ENCODE measurements at places on chromosomes 16 and 17.

DNA sequence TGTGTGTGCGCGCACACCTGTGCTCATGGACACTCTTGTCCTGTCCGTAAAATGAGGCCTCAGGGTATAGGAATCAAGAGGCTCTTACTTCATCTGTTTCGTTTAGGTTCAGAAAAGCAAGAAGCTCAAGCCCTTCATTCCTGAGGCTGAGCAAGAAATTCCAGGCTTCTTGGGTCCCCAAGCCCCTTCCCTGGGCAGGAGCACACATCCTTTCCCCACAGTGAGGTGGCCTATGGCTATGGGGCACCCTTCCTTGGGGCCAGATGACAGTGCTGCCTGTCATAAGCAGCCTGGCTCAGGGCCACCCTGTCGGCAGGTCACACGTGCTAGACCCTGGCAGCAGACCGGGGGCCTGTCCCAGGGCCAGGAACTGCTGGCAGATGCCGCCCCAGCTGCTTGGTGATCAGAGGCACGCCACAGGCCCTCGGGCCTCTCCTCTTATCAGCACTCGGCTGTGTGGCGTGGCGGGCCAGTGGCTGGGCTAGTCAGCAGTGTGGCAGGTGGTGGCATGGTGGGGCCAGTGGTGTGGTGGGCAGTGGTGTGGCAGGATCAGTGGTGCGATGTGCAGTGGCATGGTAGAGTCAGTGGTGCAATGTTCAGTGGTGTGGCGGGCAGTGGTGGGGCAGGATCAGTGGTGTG is 50.2 kb downstream of the NKD1 start:
- DNase-seq, result peak; percentile 82

- no peak for DNase-seq
Measured at GRCh38 chr17:1478418-1478817, 14.1 kb downstream of the MYO1C start.

- no peak for DNase-seq
Measured at GRCh38 chr17:27832831-27833230, 32.5 kb upstream of the NOS2 start.

DNA sequence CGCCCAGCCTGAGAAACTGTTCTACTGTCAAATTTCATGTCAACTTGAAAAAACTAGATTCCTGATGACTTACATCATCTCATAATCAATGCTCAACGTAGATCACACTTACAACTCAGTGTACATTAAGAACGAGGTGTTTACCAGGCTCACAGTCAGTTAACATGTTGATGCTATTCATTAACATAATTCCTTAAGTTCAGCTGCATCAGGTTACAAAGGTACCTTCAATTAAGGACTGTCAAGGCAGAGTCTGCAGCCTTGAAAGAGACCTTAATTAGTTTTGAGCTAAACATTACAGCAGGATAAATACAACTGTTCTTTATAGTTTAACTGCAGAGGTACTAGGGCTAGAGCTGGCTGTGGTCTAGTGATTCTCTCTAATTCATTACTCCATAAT is 1.9 kb downstream of the GNA13 start:
- DNase-seq, result no peak

GRCh38 chr16:89658221-89658879 is 714 bp downstream of the SPATA33 start:
- no peak for DNase-seq

- no peak for DNase-seq
Measured at GRCh38 chr16:55501549-55502322, 7.1 kb upstream of the LPCAT2 start.

GRCh38 chr17:17361867-17362539 is 58.8 kb downstream of the NT5M start:
- peak; percentile 47 for DNase-seq

DNA sequence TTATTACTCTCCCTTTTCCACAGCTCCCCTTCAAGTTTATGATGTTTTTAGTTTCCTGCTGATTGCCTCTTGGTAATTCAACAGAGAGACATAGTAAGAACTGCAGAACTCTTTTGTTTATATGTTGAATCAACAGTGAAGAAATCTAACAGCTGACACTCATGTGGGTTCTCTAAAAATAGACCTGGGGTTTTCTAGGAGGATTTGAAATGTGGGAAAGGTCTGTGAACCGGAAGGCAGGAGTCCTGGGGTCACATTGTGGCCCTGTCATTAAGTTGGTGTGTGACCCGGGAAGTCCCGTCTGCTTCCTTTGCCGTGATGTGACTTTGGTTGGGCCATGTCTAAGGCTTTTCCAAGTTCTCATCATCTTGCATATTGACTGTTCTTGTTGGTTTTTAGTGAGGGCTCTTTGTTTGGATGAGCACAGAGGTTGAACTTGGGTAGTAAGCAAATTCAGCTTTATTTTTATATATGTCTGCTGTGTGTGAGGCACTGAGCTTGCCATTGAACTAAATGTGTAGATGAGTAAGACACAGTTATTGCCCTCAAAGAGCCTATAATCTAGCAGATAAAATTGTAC is 48.5 kb upstream of the HS3ST3A1 start:
- DNase-seq, result no peak

GRCh38 chr16:87420026-87421002 is 28.2 kb downstream of the MAP1LC3B start:
- no peak for DNase-seq

GRCh38 chr17:77681861-77682260 is 276.6 kb upstream of the TNRC6C start:
- DNase-seq, result peak; percentile 86

DNA sequence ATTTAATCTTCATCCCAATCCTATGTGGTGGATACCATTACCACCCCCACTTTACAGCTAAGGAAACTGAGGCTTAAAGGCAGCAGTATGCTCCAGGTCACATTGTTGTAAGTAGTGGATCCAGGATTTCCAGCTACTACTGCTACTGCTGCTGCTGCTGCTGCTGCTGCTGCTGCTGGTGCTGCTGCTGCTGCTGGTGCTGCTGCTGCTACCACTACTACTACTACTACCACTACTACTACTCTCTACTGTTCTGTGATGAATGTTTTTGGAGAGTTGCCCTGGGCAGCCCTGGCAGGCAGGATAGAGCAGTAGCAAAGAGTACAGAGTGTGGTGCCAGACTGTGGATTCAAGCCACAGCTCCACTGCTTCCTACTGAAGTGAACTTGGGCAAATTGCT is 49.3 kb upstream of the SLC12A3 start:
- DNase-seq, result peak; percentile 40

- no peak for DNase-seq
Measured at GRCh38 chr17:57772774-57773173, 27.7 kb upstream of the CCDC182 start.
